ENCODE measurements at places on chromosomes 13 and 19.
A peak's percentile ranks its signal among the peaks of the same experiment; 100 is the strongest.

GRCh38 chr13:113754691-113755090, 4.3 kb upstream of the TMEM255B start:
- H3K27me3 ChIP-seq = peaks cover 16% of the 10 kb centered on the region
- H3K27ac ChIP-seq = no peak overlapping the region

GRCh38 chr19:3224346-3225168, at the start of gene CELF5:
Gene CELF5, plus strand, starts transcription at chr19:3224661. Its CDS starts 79 bp downstream, at chr19:3224740.
- H3K4me3 ChIP-seq = no peak within 1 kb of the TSS
- H3K36me3 ChIP-seq = no peaks in the 10 kb centered on the region
- H3K4me1 ChIP-seq = no peaks in the 10 kb centered on the region
- DNase-seq = peak; percentile 52
- no peak within 1 kb of the TSS for H3K27ac ChIP-seq

DNA sequence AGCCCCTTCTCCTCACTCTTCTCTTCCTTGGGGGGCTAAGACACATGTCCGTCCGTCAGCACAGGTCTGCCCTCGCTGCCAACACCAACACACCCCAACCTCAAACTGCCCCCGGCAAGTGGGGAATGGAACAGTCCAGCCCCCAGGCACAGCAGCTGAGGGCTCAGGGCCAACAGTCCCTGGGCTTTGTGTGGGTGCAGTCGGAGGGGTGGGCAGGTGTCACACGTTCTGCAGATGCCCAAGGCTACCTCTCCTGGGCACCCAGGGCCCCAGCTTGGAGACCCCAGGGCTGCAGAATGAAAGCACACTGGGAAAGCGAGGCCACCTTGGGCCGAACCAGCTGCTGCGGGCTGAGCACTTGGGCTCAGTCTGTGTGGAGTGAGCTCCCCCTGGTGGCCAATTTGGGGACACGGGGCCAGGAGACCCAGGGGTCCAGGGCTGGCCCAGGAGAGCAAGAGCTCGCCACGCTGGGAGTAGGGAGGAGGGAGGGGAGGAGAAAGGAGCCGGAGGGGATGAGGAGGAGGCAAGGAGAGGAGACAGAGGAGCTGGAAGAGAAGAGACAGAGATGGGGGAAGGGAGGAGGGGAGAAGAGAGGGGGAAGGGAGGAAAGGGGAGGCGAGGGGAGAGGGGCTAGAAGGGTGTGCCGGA, 14.0 kb upstream of the ATP8B3 start:
- H3K36me3 ChIP-seq = peaks cover 6% of the 10 kb centered on the region
- H3K27ac ChIP-seq = no peak overlapping the region
- no peaks in the 10 kb centered on the region for H3K4me1 ChIP-seq
- peak; percentile 81 for DNase-seq
- H3K27me3 ChIP-seq = no peaks in the 10 kb centered on the region
- no peak overlapping the region for H3K4me3 ChIP-seq

- no peaks in the 10 kb centered on the region for H3K4me1 ChIP-seq
- no peaks in the 10 kb centered on the region for H3K36me3 ChIP-seq
- no peak overlapping the region for H3K27ac ChIP-seq
Observed at GRCh38 chr13:113950451-113951245, 23.2 kb downstream of the C13orf46 start.

- H3K27me3 ChIP-seq = no peaks in the 10 kb centered on the region
- no peak for DNase-seq
- no peak within 1 kb of the TSS for H3K4me3 ChIP-seq
- no peaks in the 10 kb centered on the region for H3K4me1 ChIP-seq
Observed at GRCh38 chr19:4559569-4559968, at the start of gene SEMA6B. Gene SEMA6B, minus strand, starts transcription at chr19:4559684. Its CDS starts 1,227 bp downstream, at chr19:4558457.

GRCh38 chr13:100826441-100826840, 151.8 kb upstream of the TMTC4 start:
- peaks cover 31% of the 10 kb centered on the region for H3K27me3 ChIP-seq
- H3K4me1 ChIP-seq = peaks cover 3% of the 10 kb centered on the region
- no peak overlapping the region for H3K27ac ChIP-seq
- DNase-seq = no peak

GRCh38 chr13:43335764-43336163, 312.4 kb downstream of the DNAJC15 start:
- no peak overlapping the region for H3K4me3 ChIP-seq
- no peak for DNase-seq
- H3K27me3 ChIP-seq = peaks cover 23% of the 10 kb centered on the region
- no peak overlapping the region for H3K27ac ChIP-seq

DNA sequence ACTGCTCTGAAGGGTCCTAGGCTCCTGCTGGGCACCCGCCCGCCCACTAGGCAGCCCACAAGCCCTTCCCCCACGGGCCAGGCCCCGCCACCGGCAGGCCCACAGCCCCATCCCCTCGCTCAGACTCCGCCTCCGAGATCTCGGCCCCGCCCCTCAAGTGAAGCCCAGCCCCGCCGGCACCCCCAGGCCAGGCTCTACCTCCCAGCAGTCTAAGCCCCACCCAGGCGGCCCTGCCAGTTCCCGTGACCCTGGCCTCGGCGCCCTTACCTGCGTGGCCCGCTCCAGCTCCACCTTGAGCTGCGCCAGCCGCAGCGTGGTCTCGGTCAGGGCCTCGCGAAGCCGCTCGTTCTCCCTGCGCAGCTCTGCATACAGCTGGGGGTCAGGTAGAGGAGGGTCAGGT, 16.3 kb downstream of the EPS8L1 start:
- H3K36me3 ChIP-seq = peaks cover 10% of the 10 kb centered on the region
- peaks cover 15% of the 10 kb centered on the region for H3K4me1 ChIP-seq
- H3K4me3 ChIP-seq = no peak overlapping the region
- peaks cover 17% of the 10 kb centered on the region for H3K27me3 ChIP-seq
- DNase-seq = no peak

DNA sequence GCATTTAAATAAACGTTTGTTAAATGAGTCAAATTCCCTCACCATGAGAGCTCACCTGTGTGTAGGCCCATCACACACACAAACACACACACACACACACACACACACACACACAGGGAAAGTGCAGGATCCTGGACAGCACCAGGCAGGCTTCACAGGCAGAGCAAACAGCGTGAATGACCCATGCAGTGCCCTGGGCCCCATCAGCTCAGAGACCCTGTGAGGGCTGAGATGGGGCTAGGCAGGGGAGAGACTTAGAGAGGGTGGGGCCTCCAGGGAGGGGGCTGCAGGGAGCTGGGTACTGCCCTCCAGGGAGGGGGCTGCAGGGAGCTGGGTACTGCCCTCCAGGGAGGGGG, 8.5 kb upstream of the CEACAM5 start:
- H3K27me3 ChIP-seq = peaks cover 7% of the 10 kb centered on the region
- H3K4me1 ChIP-seq = no peaks in the 10 kb centered on the region
- DNase-seq = peak; percentile 19
- H3K36me3 ChIP-seq = no peaks in the 10 kb centered on the region
- no peak overlapping the region for H3K27ac ChIP-seq
- H3K4me3 ChIP-seq = no peak overlapping the region

DNA sequence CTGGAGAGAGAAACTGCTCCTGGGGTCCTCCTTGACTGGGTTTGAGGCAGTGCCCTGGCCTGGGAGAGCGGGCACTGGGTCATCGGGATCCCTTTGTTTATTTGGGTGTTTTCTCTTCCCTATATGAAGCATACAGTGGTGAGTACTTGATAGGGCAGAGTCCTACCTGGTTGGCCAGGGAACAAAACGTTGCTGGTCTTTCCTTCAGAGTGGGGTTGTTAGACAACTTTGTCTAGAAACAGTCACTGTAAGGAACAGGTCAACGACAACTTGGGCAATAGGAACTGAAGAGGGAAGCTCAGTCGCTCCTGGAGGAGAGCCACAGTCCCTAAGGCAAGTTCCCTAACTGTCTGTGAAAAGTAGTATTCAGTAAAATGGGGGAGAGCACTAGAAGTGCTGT, 550 bp upstream of the OLFM4 start:
- H3K4me3 ChIP-seq = no peak overlapping the region
- no peaks in the 10 kb centered on the region for H3K27me3 ChIP-seq
- no peaks in the 10 kb centered on the region for H3K4me1 ChIP-seq
- no peak overlapping the region for H3K27ac ChIP-seq

- no peak overlapping the region for H3K4me3 ChIP-seq
- no peak for DNase-seq
- H3K27me3 ChIP-seq = no peaks in the 10 kb centered on the region
- no peak overlapping the region for H3K27ac ChIP-seq
- H3K36me3 ChIP-seq = peaks cover 47% of the 10 kb centered on the region
Observed at GRCh38 chr13:102610296-102610895, 13.6 kb downstream of the TPP2 start.

DNA sequence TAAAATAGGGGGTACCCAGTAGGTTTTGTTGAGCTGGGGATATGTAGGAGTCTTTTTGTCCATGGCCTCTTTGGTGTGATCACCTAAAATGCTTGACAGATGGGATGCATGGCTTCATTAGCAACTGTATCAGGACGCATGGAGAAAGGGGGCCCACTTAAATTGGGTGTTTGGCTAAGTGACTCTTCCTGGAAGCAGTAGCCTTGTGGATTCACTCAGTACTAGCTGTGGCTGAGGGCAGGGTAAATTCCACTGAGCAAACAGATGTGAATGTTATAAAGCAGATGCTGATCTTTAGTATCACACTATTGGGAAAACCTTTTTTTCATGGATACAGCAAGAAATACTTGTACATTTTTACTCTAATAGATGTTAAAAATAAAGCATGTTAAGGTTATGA, 140.0 kb downstream of the FGF14 start:
- no peak overlapping the region for H3K27ac ChIP-seq
- H3K27me3 ChIP-seq = peaks cover 2% of the 10 kb centered on the region
- no peak for DNase-seq
- H3K36me3 ChIP-seq = no peaks in the 10 kb centered on the region

- no peak overlapping the region for H3K27ac ChIP-seq
- H3K27me3 ChIP-seq = peaks cover 4% of the 10 kb centered on the region
Observed at GRCh38 chr19:48565090-48565489, 13.1 kb downstream of the SULT2B1 start.

DNA sequence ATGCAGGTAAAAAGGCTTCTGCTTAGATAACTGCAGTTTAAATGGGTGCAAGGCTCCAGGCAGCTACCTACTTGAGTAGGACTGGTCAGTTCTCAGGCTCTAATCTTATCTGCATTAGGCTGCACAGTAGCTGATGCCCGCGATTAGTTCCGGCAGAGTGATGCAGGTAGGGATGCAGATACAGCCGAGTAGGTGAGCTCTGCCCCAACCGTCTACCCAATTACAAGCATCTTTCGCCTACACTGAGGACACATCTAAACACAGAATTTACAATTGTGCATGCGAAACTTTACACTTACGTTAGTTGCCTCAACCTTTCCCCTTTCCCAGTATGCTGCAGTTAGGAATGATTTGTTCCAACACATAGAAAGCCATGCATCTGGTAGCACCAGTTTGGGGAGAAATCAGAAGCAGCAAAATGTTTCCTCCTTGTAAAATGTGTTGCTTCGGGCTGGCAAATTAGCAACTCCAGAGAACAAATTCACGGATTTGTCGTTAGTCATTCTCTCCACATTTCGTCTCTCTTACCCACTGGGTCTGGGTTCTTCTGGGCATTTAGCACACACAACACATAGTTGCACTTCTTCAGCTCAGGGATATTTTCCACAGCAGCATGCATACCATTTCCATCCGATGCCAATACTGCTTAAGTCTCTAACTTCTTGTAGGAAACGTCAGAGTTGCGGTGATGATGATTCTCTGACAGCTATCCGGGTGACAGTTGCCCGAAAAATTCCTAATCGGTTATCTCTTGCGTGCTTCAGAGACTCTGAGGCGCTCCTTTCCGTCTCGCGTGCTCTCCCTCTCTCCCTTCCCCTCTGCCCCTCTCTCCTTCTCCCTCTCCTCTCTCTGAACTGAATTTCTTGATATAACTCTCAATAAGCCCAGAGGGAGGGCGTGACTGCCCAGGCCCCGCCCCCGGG, at the start of gene PCDH9:
Gene PCDH9, minus strand, starts transcription at position 856 of the 923 bp plus-strand sequence. CDS start 1,896 bp downstream, outside the sequence.
- H3K4me1 ChIP-seq = peaks cover 7% of the 10 kb centered on the region
- DNase-seq = no peak
- H3K27me3 ChIP-seq = peaks cover 21% of the 10 kb centered on the region

DNA sequence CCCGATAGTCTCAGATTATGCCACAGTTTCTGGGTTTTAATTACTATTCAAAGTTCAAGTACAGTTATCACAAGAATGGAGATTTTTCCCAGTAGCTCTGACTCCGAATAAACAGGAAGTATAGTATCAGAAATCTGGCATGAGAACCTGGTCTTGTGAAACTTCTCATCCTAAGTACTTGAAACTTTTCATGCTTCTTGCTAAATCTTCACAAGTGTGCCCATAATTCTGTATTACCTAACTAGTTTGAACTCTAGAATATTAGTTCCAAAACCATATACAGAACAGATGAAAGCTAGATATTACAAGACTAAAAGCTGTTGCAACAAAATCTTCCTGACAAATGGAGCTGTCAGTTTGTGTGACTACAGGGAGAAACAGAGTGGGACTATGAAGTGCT, 70.5 kb upstream of the CSNK1A1L start:
- no peak overlapping the region for H3K4me3 ChIP-seq
- no peaks in the 10 kb centered on the region for H3K27me3 ChIP-seq
- no peaks in the 10 kb centered on the region for H3K36me3 ChIP-seq

- peaks cover 11% of the 10 kb centered on the region for H3K4me1 ChIP-seq
- no peak overlapping the region for H3K27ac ChIP-seq
- H3K4me3 ChIP-seq = no peak overlapping the region
- peaks cover under 1% of the 10 kb centered on the region for H3K27me3 ChIP-seq
Observed at GRCh38 chr19:46529622-46530451, 34.2 kb upstream of the PNMA8B start.

DNA sequence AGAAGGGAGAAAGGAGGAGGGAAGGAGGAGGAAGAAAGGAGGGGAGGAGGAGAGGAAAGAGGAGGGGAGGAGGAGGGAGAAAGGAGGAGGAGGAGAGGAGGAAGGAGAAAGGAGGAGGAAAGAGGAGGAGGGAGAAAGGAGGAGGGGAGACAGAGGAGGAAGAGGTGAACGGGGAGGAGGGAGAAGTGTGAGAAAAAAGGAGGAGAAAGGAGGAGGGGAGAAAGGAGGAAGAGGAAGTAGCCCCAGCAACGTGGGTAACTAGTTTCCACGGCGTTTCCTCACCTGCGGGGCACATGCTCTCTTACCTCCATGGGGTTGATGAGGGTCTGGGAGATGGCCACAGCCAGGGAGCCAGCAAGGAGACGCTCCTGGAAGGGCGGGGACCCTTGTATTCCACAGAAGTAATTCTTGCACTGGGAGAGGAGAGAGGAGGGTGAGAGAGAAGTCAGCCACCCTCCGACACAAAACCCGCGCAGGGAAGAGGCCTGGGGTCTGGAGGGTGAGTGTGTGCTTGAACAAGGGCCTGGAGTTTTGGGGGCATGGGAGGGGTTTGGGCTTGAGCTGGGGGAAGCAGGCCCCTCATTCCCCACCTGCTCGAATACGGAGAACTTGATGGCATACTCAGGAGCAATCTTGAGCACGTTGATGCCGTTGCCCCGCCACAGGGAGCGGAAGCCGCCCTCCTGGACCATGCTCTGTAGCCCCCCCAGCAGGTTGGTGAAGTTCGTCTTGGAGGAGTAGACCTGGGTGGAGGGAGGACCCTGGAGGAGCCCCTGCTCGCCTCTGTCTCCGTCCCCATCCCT, 3.9 kb downstream of the SLC25A41 start:
- H3K27me3 ChIP-seq = no peaks in the 10 kb centered on the region
- DNase-seq = no peak
